Activated CD4-positive, alpha-beta memory T cell treated with anti-CD3 and anti-CD28 coated beads, Interleukin-2, amount 10 ng/mL, durations not matched to agents 7 days and 5 days (primary cell): ENCODE measurements at places on chromosomes 7 and 10.

DNA sequence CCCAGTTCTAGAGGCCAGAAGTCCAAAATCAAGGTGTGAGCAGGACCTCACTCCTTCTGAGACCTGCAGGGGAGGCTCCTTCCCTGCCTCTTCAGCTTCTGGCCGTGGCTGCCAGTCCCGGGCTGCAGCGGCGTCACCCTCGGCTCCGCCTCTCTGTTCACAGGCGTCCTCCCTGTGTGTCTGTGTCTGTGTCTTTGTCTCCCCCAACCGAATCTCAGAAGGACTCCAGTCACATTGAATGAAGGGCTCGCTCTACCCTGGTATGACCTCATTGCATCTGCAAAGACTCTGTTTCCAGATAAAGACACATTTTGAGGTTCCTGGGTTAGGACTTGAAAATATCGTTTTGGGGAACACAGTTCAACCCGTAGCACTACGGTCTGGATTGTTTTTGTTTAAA, 33.1 kb upstream of the GALNT11 start:
- DNase-seq = peak; percentile 39

- DNase-seq = no peak
These were observed 49.6 kb downstream of the MPP7 start for GRCh38 chr10:28253169-28253785.

- no peak for DNase-seq
These were observed 108.3 kb downstream of the GLI3 start for GRCh38 chr7:42128703-42129102.

- DNase-seq = no peak
These were observed 20.7 kb downstream of the CAV1 start for GRCh38 chr7:116545411-116545993.

DNA sequence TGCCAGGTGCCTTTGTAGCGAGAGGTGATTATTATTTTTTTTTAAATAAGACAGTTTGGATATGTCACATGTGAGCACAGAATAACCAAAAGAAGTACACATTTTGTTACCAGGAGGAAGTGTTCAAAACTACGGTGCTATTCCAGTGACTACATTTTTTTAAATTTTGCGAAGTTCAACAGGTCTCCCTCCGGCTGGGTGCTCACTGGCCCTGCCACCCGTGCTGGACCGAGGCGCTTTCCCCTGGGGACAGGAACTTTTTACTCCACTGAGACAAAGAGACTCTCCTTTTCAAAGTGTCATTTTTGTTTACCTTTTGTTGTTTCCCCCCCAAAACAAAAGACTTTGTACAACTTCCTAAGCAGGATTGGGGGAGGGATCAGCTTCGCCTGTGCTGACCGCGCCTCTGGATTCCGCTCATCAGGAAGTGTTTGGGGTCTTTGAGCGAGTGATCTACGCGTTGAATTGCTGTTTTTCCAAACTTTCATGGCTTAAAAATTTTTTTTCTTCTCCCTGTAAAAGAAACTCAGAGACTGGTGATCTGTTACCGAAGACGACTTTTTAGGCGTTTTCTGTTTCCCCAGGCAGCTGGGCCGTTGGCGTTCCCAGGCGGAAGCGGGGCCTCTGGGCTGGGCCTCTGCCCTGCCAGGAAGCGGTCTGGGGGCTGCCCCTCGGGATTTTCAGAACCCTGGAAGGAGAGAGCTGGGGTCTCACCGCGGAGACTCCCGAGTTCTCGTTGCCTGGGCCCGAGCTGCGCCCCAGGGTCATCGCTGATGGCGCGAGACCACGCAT, 7.2 kb downstream of the EN2 start:
- DNase-seq = no peak

DNA sequence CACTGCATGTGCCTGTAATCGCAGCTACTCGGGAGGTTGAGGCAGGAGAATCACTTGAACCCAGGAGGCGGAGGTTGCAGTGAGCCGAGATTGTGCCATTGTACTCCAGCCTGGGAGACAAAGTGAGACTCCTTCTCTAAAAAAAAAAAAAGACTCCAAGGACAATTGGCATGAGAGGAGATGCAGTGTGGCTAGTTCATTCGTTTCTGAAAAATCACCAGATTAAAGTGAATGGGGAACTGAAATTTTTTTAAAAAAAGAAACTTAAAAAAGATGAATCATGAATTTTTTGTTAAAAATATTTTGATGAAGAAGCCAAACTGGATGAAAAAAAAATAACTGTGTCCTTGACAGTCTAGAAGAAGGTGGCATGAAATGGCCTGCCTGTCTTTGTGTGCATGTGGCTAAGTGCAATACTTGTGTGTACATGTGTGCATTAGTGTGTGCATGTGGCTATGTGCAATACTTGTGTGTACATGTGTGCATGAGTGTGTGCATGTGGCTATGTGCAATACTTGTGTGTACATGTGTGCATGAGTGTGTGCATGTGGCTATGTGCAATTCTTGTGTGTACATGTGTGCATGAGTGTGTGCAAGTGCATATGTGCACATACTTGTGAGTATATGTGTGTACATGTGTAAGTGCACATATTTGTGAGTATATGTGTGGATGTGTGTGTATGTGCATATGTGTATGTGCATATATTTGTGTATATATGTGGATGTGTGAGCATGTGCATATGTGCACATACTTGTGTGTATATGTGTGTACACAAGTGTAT, 391.7 kb upstream of the KLF6 start:
- no peak for DNase-seq

DNA sequence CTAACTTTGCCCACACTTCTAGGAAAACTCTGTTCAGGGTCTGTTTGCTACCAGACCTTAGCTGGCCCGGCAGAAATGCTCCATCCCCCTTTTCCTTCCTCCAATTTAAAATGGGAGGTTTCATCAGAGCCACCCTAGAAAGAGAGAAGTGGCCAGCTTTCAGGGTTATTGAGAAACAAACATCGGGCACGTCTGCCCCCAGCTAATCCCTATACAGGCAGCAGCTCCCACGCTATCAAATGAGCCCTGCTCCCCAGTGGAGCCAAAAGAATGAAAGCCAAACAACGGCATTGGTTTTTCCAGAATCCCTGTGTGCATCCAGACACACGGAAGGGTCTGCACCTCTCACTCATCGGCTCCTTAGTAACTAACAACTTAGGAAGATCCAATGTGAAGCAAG, 132.5 kb downstream of the GRID1 start:
- DNase-seq = no peak
